ENCODE measurements at places on chromosomes 12 and 14. TPM values are rescaled to one million over a fixed set of nuclear protein-coding genes. Genes with fewer than 3 reads are reported as not detected.

GRCh38 chr14:95486875-95487668 lies 29.4 kb downstream of the SYNE3 start:
- no peaks in the 10 kb centered on the region for H3K27me3 ChIP-seq
- no peak for DNase-seq
- H3K27ac ChIP-seq, result no peak overlapping the region
- H3K4me3 ChIP-seq, result no peak overlapping the region
- H3K4me1 ChIP-seq, result peaks cover 44% of the 10 kb centered on the region

DNA sequence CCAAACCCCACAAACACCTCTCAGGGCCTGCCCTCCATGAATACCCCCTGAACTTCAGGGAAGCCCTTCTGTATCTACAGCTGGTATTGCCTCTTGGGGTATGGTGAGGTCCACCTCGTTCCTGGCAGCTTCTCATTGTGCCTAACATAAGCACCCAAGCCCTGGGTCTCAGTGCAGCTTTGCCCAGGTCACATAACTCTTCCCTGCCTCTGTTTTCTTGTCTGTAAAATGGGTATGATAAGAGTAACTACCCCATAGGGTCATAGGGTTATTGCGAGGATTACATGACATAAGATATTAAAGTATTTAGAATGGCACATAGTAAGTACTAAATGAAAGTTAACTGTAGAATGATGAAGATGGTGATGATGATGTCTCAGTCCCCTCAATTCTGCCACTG lies 190.0 kb upstream of the PWP1 start:
- H3K4me3 ChIP-seq, result no peak overlapping the region
- H3K4me1 ChIP-seq, result peaks cover 20% of the 10 kb centered on the region
- peaks cover 8% of the 10 kb centered on the region for H3K36me3 ChIP-seq
- no peaks in the 10 kb centered on the region for H3K27me3 ChIP-seq
- no peak overlapping the region for H3K27ac ChIP-seq
- no peak for DNase-seq

- H3K36me3 ChIP-seq, result no peaks in the 10 kb centered on the region
- H3K27ac ChIP-seq, result no peak overlapping the region
- H3K4me1 ChIP-seq, result peaks cover 18% of the 10 kb centered on the region
- H3K27me3 ChIP-seq, result peaks cover 8% of the 10 kb centered on the region
- DNase-seq, result no peak
- H3K4me3 ChIP-seq, result no peak overlapping the region
Measured at GRCh38 chr12:66065150-66065549, 65.4 kb downstream of the LLPH start.

GRCh38 chr12:127035011-127035879 lies 1231.7 kb upstream of the TMEM132C start:
- H3K4me3 ChIP-seq, result no peak overlapping the region
- no peaks in the 10 kb centered on the region for H3K4me1 ChIP-seq
- no peaks in the 10 kb centered on the region for H3K36me3 ChIP-seq

STAC3 gene
- total RNA-seq, result 2.1 TPM
